ENCODE measurements at places on chromosomes 2 and 18. TPM values are rescaled to one million over a fixed set of nuclear protein-coding genes. Genes with fewer than 3 reads are reported as not detected.
A peak's percentile ranks its signal among the peaks of the same experiment; 100 is the strongest.

The PLGLB2 gene
- total RNA-seq = 0.61 TPM

The EPAS1 gene
- total RNA-seq = 424 TPM

The FASTKD1 gene
- total RNA-seq = 22.0 TPM

The PRKAG3 gene
- not detected for total RNA-seq

The EML6 gene
- 2.8 TPM for total RNA-seq

The CTAGE1 gene
- total RNA-seq = not detected

The MOGAT1 gene
- total RNA-seq = 1.7 TPM

The CTNNA2 gene
- not detected for total RNA-seq

The TSPYL6 gene
- total RNA-seq = not detected

- no peak for DNase-seq
Measured at GRCh38 chr2:189601043-189601442, 20.5 kb upstream of the SLC40A1 start.

DNA sequence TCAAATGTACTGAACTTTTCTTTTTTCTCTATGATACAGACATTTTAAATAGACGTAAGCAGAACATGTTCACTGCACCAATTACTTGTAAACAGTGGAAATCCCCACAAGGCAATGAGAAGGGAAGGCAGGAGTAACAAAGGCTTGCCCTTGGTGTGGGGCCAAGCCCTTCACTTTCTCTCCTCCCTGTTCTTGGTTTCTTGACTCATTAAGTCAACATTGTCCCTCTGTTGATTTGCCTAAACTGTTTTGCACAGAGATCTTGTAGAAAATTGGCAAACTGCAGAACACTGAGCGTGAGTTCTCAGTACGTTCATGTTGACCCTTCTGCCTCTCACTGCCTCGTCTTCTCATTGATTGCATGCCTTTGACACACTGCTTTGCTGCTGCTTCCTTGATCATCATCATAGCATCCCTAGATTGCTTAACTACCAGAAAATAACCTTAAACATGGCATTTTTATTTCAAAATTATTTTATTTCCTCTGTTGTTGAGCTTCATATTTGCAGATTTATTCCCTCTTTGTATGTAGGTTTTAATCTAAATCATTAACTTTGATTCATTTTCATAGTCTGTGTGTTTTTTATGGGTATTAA lies 257.7 kb downstream of the PTGR3 start:
- peak; percentile 63 for DNase-seq

DNA sequence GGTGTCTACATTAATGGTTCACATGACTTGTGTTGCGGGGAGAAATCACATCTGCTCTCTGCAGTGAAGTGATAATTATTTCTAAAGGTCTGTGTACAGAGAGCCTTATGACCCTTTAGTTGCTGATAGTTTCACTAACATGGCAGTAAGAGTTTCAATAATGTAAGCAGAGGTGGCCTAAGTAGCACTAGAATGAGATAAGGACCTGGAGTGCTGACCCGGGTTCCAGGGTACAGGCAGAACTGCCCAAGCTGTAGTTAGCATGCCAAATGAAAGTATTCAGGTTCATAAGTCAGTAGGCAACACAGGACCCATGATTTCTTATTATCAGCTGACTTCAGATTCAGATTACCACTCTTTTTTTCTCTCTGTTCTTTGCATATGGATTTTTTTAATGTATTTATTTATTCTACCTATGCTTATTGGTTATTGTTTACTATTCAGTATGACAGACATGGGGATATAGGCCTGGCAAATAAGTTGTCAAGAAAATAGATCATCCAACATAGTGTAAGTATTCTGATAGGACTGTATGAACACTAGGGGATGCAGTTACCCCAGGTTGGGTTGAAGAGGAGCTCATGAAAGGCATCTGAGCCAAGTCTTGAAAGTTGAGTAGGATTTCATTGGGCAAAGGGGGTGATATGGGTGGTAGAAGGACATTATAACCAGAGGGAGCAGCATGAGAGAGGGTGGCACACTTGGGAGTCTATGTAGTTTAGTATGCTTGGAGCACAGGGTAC lies 105.2 kb downstream of the CCDC85A start:
- DNase-seq = no peak

DNA sequence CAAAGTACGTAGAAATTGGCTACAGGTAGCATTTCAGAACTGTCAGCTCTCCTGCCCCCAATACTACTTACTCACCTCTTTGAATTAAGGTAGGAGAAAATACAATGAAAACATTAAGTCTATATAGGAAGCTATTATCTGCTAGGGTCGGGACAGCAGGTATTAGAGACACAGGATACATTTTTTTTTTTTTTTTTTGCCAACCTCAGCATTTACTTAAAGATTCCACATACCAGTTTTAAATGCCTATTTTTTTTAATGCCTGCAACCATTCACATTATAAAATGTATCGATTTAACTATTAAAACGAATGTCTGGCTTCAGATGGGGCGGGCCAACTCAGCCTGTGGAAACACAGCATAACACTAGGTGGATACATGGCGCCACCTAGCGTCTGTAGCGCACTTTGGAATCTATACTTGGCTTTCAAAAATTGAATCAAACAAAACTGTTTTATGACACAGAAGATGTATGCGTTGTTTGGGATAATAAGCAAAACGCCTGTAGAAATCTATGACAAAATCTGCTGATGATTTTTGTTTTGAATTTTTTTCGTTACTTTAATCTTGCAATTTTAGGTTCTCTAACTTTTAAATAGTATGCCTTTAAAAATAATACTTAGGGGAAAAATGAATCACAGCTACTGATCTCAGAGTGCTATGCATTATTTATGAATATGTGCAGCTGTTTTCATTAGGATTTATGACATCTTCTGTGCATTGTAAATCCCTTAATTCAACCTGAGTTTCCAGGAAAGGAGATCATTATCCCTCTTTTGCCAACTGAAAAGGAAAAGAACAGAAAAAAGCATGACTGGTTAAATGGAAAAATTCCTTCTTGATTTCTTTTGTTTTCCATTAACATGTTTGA lies 261.0 kb downstream of the NYAP2 start:
- peak; percentile 80 for DNase-seq

DNA sequence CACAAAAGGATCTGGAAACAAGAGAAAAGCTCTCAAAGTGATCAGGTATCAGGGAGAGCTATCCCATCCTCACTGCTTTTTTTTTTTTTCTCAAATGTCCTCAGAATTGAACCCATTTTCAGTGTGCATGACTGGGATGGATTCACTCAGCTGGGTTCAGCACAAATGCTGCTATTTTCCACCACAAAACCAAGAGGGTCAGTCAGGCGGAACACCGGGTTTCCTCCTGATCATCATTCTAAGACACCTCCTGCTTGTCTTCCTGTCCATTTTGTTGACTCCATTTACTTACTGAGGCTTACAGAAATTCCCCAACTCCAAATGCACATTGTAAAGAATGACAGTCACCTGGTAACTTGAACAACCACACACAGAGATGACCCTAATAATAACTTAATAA lies 39.9 kb downstream of the CYRIA start:
- no peak for DNase-seq

GRCh38 chr18:8249811-8250210 lies 359.4 kb upstream of the RAB12 start:
- DNase-seq = no peak

DNA sequence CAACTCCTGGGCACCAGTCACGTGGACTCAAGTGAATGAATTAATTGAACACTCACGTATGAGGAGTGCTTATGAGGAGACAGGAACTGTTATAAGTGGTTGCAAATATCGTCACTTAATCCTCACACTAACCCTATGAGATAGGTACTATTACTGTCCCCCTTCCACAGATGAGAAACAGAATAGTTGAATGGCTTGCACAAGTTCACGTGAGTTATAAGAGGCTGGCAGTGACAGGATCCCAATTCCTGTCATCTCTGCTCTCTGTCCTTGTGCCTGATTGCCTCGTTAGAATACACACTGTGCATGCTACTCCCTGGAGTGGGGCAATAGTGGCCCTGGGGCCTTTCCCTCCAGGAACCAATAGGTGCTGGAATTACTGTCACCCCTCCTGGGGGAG lies 253.5 kb downstream of the DYSF start:
- no peak for DNase-seq

DNA sequence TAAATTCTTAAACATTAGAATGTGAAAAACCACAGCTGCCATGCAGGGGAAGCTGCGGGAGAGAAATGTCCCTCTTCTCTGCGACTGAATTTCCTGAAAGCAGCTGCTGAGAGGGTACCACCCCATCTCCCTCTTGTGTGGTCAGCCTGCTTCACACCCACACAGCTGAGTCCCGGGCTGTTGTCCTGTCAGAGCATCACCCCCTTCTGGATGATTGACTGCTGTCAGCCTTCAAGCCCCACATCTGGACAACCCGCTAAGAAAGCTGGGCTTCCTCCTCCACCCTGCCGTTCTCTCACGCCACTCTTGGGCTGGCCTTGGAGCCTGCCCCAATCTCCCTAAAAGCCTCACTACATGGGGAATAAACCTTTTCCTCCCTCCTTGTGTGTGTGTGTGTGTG lies 26.0 kb downstream of the SH3YL1 start:
- DNase-seq = peak; percentile 17

DNA sequence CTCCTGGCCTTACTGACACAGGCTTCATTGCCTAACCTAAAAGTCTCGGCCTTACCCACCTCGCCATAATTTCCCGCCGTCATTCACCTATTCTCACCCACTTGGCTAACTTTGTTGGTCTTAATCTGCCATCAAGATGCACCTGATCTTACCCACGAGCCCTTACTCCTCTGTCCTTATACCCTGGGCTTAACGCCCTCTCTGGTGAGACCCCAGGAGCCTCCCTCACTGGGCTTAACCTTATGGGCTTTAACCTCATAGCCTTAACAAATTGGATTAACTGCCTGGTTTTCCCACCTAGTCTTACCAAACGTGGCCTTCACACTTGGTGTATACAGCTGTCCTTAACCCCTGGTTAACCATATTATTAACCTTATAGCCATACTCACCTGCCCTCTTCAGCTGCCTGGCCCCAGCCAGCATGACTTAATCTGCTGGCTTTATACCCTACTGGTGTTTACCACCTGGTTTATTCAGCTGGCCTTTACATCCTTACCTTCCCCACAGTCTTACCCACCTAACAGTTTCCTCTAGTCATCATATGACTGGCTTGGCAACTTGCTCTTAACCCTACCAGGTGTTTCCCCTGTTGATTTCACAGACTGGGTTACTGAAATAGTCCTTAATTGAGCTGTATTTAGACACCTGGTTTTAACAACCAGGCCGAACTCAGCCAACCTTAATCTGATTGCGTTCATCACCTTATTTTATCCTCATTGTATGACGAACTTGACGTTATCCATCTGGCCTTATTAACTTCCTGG lies 132.0 kb upstream of the ZSWIM2 start:
- DNase-seq = no peak

- no peak for DNase-seq
Measured at GRCh38 chr2:153165021-153165420, 313.5 kb downstream of the RPRM start.

GRCh38 chr2:230904856-230905447 lies 20.1 kb downstream of the GPR55 start:
- no peak for DNase-seq

DNA sequence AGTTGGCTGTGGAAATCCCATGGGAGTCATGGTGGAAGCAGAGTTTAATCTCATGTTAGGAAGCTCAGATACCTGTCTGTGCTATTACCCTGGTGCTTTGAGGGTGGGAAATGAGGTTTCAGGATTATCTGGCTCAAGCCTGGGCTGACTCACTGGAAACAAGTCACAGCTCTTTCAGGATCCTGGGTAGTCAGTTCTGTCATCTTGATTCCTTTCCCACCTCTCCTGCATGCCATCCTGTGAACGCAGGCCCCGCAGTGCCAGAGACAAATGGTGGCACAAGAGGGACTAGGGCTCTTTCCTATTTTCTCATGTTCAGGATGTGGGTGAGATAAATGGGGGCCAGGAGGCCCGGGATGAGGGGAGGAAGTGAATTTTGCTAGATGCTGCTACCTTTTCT lies 3.7 kb upstream of the FAM136A start:
- no peak for DNase-seq

DNA sequence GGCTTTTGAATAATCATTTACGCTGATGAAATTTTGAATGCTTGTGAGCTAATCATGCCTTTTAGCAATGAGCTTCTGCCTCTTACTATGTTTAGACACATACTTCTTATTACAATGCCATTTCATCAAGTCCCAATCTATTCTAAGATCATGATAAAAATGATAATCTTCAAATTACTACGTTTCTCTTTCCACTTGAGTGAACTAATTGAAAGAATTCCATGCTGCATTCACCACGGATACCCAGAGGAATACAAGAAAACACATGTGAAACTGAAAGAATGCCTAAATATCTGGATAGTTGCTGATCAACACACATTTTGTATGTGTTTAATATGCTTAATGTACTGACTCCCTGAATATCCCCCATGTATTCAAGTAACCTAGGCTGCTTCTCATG lies 62.3 kb downstream of the LRRTM4 start:
- DNase-seq = peak; percentile 24

DNA sequence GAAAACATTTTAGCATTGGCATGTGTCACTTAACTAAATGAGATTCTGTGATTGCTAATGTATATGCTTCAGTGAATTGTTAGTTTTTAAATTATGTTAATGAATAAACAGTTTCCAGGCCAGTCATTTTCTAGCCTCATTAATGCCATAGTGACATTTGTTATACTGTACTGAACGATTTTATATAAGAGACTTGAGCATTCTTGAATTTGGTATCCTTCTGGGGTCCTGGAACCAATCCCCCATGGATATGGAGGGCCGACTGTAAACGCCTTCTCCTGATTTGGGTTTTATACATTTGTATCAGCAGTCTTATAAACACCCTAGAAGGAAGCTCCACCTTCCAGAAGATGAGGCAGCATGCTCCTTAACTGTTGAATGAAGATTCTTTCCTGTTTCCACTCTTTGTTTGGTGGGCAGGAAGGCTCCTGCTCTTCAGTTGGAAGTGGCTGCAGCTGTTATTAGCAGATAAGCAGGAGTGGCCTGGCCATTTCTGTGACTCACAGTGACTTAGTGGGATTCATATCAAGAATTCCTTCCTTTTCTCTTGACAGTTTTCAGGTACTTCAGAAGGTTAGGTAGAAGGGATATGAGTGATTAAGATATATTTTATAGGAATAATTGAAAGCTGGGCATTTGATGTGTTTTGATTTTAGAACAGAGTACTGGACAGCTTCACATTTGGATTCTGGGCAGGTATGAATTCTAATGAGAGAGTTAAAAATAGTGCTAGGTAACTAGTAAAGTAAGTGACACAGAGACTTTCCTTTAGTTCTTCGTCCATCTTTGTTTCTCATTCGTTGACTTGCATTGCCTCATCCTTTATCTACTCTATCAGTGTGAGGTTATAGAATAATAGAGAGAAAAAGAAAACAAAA lies 124.9 kb downstream of the PLCL1 start:
- no peak for DNase-seq

- no peak for DNase-seq
Measured at GRCh38 chr2:23249348-23249747, 135.6 kb upstream of the KLHL29 start.

DNA sequence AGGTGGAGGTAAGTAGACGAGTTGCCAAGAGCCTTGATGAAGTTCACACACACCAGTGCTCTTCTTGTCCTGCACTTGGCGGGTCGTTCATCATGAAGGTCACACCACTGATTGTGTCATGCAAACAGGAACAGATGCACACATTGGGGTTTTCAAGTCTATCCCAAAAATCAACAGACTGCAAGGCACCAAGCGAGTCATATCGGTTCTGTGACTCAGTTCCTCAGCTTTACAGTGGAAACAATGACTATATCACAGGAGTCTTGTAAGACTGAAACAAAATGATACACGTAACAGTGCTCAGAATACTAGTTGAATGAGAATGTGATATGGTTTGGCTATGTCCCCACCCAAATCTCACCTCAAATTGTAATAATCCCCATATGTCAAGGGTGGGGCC lies 526.9 kb upstream of the ID2 start:
- DNase-seq = no peak

All from lung (tissue), 17 donors.